ENCODE measurements at places on chromosomes 13 and 19.

GRCh38 chr19:40241809-40242384 is 15.4 kb upstream of the CCNP start:
- no peak for DNase-seq

DNA sequence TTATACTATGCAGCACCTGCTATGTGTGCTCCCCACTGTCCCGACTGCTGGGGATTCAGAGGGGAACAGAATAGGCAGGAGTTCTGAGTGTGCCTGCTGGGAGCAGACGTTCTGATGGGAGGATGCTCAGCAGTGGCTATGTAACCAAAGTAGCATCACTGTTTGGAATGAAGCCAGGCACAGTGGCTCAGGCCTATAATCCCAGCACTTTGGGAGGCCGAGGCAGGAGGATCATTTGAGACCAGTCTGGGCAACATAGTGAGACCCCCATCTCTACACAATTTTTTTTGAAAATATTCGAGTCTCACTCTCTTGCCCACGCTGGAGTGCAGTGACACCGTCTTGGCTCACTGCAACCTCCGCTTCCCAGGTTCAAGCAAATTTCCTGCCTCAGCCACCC is 6.0 kb downstream of the ATG4D start:
- DNase-seq: no peak

DNA sequence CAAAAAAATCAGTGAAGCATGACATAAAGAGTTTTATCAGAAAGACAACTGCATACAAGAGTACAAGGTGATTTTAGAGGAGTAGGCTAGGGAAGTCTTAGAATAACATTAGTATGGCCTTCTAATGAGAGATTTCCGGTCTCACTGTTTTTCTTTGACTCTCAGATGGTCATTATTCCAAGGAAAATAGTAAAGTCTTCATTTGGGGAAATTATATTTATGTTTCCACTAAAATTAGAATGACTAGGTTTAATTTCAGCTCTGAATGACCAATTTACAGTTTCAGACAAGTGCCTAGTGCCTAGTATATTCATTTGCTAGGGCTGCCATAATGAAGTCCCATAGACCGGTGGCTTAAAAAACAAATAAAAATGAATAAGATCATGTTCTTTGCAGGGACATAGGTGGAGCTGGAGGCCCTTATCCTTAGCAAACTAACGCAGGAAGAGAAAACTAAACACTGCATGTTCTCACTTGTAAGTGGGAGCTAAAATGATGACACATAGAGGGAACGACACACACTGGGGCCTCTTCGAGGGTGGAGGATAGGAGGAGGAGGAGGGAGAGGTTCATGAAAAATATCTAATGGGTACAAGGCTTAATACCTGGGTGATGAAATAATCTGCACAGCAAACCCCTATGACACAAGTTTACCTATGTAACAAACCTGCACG is 303.1 kb downstream of the PCDH9 start:
- DNase-seq: no peak

DNA sequence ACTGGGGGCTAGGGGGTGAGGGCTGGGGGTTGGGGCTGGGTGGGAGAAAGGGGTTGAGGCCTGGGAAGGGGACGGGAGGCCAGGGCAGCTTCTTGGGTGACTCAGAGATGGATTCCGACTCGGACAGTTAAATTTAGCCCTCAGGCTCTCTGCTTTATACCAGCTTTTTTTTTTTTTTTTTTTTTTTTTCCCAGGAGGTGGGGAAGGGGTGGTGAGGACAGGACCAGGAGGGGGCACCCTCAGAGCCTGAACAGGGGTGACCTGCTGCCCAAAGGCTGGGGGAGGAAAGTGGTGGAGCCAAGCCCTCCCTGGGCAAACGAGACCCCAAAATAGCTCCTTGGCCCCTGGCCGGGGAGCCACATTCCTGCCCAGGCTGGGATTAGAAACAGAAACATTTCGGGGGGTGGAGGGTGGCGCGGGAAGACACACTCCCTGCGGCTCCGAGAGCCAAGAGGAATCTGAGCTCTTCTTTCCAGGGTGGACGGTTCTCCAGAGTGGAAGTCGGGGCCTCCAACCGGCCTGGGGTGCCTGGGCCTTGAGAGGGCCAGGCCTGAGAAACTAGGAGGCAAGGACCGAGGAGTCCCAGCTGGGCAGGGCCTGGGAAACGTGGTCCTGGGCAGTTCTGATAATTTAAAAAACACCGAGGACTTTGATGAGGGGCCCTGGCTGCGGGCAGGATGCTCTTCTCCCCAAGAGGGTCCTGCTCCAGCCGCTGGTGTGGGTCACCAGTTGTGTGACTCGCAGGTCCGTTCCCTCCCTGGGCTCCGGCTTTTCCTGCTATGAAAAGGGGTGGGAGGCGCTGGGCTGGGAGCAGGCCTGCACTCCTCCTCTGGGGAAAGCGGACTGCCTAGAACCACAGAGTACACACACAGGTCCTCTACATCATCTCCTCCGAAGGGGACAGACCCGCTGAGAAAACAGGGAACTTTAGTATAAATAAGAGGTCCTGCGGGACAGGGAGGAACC is 813 bp upstream of the DMPK start:
- no peak for DNase-seq

DNA sequence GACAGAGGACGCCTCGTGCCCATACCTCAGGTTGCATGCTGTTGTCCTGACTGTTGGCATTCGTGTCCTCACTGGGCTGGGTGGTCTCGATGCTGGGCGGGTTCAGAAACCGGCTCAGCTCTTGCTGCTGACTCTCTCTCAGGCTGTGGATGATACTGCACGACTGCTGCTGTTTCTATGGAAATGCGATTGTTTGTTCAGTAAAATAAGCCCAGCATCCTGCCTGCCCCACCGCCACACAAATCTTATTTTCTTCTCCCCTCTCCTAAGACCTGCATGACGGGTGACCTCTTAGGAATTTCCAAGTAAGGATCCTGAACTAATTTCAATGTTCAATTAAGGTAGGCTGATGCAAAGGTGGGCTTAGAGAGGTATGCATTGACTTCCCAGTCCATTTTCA is 356.5 kb downstream of the NALCN start:
- no peak for DNase-seq

- no peak for DNase-seq
Observed at GRCh38 chr19:11111117-11111770, 22.0 kb downstream of the LDLR start.

GRCh38 chr19:46481947-46482346 is 10.6 kb upstream of the PNMA8A start:
- DNase-seq: no peak

- no peak for DNase-seq
Observed at GRCh38 chr13:29587645-29588044, 7.8 kb downstream of the SLC7A1 start.

DNA sequence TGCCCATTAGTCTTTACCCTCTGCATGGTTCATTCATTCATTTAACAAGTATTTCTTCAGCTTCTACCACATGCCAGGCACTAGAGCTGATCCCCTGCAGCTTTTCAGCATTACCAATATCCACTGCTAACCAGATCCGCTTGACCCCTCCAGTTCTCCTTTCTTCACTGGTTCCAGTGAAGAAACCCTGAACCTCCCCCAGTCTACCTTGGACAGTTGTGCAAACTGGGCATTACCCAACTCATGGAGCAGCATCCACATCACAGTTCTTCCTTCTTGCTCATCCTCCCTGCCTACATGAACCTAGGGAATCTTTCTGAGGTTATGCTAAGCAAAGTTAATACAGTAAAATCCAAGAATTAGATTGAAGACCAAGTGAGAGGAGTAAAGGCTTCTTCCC is 78.7 kb upstream of the SERP2 start:
- DNase-seq: no peak

GRCh38 chr19:14056741-14057356 is 5.0 kb downstream of the PALM3 start:
- DNase-seq: no peak

DNA sequence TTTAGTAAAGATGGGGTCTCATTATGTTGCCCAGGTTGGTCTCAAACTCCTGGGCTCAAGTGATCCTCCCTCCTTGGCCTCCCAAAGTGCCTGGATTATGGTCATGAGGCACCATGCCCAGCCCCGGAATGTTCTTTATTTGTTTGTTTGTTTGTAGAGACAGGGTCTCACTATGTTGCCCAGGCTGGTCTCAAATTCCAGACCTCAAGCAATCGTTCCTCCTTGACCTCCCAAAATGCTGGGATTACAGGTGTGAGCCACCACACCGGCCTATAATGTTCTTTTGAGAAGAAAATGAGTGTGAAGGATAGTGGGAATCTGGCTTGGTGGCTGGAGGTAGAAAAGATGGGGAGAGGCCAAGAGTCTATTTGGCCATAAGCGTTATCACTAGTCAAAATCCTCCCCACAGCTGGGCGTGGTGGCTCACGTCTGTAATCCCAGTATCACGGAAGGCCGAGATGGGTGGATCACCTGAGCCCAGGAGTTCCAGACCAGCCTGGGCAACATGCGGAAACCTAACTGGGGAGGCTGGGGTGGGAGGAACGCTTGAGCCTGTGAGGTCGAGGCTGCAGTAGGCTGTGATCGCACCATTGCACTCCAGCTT is 5.2 kb upstream of the BBC3 start:
- no peak for DNase-seq

All from stimulated activated CD4-positive, alpha-beta T cell treated with anti-CD3 and anti-CD28 coated beads, TNF-alpha, amount 100 ng/mL, for 48 hours (primary cell).